ENCODE measurements at places on chromosomes 12 and 14. TPM values are rescaled to one million over a fixed set of nuclear protein-coding genes. Genes with fewer than 3 reads are reported as not detected.

The RASAL1 gene
- total RNA-seq: not detected

The TAS2R19 gene
- total RNA-seq: 6.0 TPM

The DDX23 gene
- 73.4 TPM for total RNA-seq

The SLC6A12 gene
- total RNA-seq: 0.12 TPM

The HOXC12 gene
- not detected for total RNA-seq

The TMEM30B gene
- 2.4 TPM for total RNA-seq

The KMT2D gene
- total RNA-seq: 23.5 TPM

The GPR137C gene
- 0.56 TPM for total RNA-seq

The TCL1B gene
- total RNA-seq: not detected

The HSPA2 gene
- 1.3 TPM for total RNA-seq

The FOXA1 gene
- total RNA-seq: not detected

The SLC16A7 gene
- total RNA-seq: 34.3 TPM

The OTUB2 gene
- total RNA-seq: 1.2 TPM

The SOAT2 gene
- 0.26 TPM for total RNA-seq

The MYO1H gene
- not detected for total RNA-seq

The SLC15A4 gene
- 50.1 TPM for total RNA-seq

The PLEKHG7 gene
- not detected for total RNA-seq

The TMTC1 gene
- total RNA-seq: 27.0 TPM

The HHIPL1 gene
- 5.7 TPM for total RNA-seq

The TMEM117 gene
- 6.7 TPM for total RNA-seq

The GALNT6 gene
- total RNA-seq: 5.0 TPM

The SYNE3 gene
- 57.7 TPM for total RNA-seq

The ABCC9 gene
- 0.37 TPM for total RNA-seq

The DIO2 gene
- total RNA-seq: 161 TPM

The CHGA gene
- not detected for total RNA-seq

The B4GALNT1 gene
- 1.5 TPM for total RNA-seq

The CCDC198 gene
- total RNA-seq: 0.53 TPM

The SLCO1B3 gene
- not detected for total RNA-seq

The DENND5B gene
- 11.5 TPM for total RNA-seq

The TAS2R46 gene
- 1.1 TPM for total RNA-seq

All from aortic smooth muscle cell (primary cell).